ENCODE measurements at places on chromosomes 16 and 17.

DNA sequence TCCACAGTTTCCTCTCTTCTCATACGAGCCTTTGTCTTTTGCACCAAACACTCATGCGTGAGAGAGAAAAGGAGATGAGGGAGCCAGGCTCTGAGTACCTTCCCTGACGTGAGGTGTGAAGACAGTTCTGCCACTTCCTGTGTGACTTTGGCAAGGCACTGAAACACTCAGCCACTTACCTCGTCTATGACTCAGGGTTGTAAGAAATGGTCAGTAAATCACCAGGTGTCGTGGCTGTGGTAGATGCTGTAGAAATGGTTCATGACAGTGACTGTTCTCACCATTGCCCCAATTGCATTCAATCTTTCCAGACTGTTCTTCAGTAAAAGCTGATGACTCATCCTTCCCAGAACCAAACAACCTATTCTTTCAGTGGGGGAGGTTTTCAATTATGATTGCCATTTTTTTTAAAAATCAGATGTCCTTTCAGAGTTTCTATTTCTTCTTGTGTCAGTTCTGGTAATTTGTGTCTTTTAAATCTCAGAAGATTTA, 49.2 kb upstream of the CBFA2T3 start:
- peak; percentile 17 for DNase-seq

- no peak for DNase-seq
These were observed 6.8 kb upstream of the APRT start for GRCh38 chr16:88818575-88818874.

GRCh38 chr17:55728833-55729232, 6.2 kb upstream of the TMEM100 start:
- no peak for DNase-seq

DNA sequence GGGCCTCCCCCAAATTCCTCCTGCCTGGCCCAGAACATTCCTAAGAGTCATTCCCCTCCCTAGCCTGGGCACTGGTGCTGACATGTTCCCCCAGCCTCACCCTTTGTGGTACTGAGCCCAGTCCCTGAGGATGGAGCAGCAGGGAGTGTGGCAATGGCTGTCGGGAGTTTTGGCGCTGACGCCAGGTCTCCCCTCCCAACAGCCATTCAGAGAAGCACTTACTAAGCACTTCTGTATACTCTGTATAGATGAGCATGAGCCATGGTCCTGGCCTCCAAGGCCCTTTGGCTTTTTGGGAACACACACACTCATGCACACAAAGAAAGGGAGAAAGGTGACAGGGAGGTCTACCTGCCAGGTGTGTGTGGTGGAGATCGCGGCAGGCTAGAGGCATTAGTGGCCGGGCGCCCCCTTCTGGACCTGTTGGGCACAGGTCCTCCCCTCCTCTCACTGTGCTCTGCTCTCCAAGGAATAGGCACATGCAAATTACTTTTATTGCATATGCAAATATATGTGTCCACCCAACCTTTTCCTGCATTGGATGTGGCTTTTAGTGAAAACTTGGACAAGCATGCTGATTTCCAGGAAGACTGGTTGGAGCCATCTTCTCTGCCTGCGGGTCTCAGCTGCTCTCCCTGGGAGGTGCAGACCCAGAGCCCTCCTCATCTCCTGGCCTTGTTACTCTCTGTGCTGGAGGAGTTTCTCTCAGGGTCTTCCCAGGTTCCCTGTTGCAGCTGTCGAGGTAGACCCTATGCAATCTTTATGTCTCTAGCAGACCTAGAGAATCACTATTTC, 17.4 kb upstream of the C17orf107 start:
- DNase-seq: no peak

DNA sequence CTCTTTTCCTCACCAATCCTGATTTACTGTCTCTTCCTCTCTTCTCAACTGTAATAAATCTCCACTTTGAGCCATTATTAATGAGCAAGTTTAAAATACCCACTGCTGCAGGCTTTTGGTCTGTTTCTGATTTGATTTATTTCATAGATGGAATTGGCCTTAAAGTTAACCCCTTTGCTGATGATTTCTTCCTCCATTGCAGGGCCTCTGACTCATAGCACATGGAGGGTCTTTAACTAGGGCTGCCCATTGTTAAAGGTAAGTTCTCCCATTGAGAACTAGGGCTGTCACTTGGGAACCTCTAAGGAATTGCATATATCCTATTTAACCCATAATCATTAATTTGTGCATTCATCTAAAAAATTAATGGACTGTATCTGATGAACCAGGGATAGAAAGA, 221.2 kb downstream of the CA10 start:
- DNase-seq: no peak

DNA sequence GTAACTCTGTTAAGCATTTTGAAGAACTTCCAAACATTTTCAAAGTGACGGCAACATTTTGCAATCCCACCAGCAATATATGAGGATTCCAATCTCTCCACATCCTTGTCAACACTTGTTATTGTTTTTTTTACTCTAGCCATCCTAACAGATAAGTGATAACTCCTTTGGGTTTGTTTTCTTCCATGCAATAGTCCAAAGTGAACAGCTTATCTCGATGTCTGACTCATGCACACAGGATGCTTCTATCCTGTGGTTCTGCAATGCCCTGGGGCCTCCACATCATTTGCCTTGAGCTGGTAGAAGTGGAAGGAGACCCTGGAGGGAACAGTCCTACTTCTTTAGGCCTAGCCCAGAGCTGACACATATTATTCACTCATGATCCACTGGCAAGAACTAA, 13.0 kb downstream of the TLE7 start:
- no peak for DNase-seq

GRCh38 chr17:12230481-12231354, 210.0 kb downstream of the MAP2K4 start:
- peak; percentile 10 for DNase-seq

GRCh38 chr16:78383118-78383517, 283.7 kb downstream of the WWOX start:
- no peak for DNase-seq

DNA sequence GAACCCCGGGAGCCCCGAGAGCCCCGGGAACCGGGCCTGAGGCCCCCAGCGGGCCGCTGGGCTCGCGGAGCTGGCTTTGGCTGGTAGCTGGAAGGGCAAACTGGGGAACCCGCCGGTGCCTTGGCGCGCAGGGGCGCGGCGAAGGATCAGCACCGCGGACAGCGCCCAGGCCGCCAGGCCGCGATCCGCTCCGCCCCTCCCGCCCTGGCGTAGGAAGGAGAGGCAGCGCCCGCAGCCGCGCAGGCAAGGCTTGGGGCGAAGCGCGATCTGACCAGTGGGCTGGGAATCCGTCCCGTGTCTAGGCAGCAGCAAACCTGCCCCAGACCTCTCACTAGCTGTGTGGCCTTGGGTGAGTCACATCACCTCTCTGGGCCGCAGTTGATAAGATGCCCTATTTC, 331 bp upstream of the CCDC92B start:
- peak; percentile 57 for DNase-seq
